ENCODE measurements at places on chromosomes 2 and 18. TPM values are rescaled to one million over a fixed set of nuclear protein-coding genes. Genes with fewer than 3 reads are reported as not detected.
A peak's percentile ranks its signal among the peaks of the same experiment; 100 is the strongest.

The NOSTRIN gene
- total RNA-seq, result not detected

GRCh38 chr2:163191372-163191771 is 352.8 kb upstream of the KCNH7 start:
- peak; percentile 50 for DNase-seq

DNA sequence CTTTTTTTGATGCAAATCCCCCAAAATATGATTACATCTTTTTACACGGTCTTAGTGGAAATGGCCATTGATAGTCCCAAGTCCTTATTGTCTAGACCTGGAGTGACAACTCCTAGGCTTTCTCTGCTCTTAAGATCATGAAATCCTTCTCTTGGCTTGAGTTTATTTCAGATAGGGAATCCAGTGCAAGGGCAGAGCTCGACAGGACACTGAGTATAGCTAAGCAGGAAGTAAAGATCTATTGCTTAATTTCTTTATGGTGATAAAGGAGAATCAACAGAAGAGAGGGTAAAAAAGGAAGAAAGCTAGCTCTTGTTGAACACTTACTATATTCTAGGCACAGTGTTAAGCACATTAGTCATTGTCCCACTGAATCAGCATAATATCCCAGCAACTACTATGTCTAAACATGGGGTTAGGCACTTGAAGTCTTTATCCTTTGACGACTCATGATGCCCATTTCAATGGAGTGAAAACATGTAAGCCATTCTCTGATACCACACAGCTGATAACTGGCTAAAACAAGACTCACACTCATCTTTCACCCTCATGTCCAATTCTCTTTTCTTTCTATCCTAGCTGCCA is 74.1 kb upstream of the LRATD1 start:
- DNase-seq, result no peak

- peak; percentile 31 for DNase-seq
Observed at GRCh38 chr2:38600242-38600891, 2.4 kb downstream of the HNRNPLL start.

The PPP1R1C gene
- total RNA-seq, result 2.0 TPM

The NFATC1 gene
- total RNA-seq, result 4.5 TPM

The ACTR1B gene
- 74.0 TPM for total RNA-seq

DNA sequence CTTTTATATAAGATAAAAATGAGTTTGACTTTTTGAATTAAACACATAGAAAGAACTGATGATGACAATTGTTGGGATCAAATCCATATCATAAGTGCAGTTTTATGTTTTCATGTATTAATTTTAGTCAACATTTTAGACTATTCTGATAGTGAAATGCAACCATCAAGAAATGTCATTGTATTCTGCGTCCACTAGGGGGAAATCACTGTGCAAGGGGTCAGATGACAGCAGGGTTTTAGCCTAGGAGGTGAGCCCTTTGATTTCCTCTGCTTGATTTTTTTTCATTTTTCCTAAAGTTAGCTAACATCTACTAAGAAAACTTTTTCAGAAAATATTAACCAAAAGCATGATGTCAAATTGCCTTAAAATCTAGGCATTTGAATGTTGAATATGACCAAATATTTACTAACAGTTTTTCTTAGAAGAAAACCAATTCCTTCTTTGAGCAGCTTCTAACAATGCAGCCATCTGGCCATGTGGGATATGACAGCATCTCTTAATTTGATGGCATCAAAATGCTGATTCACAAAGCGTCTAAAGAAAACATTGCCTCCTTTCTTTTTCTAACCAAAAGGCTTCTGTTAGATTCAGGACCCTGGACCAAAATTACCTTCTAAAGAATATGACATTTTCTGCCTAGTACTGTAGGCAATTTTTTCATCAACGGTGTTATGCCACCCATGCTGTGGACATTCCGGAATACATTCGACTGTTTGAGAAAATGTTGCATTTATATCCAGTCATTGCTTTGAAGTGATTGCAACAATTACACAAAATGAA is 141.5 kb downstream of the SPHKAP start:
- DNase-seq, result peak; percentile 39

Data from LHCN-M2 (cell line).